ENCODE measurements at places on chromosomes 11 and 22.

- no peak for DNase-seq
These were observed 119.4 kb downstream of the WNT7B start for GRCh38 chr22:45857519-45857918.

- DNase-seq: no peak
These were observed 2.1 kb upstream of the LRRC55 start for GRCh38 chr11:57179681-57180080.

DNA sequence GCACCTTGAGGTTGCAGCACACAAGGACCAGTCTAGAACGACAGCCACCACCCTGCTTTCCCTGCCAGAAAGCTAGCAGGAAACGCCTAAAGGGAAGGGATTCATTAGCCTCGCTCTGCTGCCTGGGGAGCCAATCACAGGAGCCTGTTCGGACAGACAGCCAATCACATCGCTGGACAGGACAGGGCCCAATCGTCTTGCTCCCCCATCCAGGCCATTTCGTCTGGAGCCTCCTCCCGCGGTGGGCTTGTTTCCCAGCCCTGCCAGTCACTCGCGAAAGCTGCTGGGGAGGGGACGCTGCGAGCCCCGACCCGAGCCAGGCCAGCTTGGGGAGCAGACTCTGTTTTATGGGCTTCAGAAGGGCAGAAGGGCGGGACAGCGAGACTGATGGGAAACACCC, 79.8 kb upstream of the NCAM1 start:
- no peak for DNase-seq

GRCh38 chr22:46019351-46019750, 42.4 kb upstream of the WNT7B start:
- no peak for DNase-seq

DNA sequence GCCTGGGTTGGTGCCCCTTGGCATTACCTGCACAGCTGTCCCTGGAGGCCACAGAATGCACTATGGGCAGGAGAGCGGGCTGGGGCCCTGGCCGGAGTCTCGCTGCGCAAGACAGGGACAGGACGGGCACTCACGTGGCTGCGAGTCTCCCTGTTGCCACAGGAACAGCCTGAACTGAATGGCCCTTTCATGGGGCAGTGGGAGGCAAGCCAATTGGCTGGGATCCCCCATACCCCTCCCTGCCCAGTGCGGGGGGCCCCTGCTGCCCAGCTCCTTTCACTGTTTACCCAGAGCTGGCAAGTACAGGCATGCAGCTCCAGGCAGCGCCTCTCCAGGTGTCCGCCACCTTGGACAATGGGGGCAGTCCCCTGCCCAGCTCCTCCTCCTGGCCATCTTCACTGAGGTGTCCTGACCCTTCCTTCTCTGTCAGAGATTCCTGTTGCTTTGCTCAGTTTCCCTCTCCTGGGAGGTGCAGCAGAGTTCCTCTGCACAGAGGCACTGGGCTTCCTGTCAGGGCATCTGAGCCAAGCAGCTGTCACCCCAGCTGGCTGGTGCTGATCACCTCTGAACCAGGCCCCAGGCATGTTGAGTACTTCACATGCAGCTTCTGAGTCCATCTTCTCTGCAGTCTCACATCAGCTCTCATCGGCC, 5.2 kb downstream of the USP2 start:
- no peak for DNase-seq

DNA sequence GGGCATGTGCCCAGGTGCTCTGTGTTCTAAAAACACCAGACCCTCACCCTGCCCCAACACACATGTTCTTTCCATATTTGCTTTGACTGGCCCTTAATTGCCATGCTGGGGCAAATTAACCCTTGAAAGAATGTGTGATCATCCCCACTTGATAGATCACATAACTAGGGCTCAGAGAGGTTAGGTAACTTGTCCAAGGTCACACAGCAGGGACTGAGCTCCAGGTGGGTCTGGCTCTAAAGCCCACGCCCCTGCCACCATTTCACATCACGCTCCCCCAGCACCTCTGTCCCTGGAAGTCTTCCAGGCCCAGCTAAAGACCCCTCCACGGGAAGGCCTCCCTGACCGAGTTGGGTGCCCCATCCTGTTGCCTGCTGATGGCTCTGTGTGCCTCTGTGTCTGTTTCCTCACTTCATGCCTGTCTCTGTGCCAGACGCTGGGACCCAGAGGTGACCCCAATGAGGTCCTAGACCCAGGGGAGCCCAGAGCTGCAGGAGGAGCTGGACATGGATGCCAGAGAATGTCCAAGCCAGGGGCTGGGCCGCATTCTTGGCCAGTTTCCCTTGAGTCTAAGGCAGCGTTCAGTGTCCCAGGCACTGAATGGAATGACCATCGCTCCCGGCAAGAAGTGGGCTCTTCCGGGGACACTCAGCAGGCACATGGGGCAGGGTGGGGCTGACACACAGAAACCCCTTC, 79.7 kb downstream of the MYO7A start:
- no peak for DNase-seq

DNA sequence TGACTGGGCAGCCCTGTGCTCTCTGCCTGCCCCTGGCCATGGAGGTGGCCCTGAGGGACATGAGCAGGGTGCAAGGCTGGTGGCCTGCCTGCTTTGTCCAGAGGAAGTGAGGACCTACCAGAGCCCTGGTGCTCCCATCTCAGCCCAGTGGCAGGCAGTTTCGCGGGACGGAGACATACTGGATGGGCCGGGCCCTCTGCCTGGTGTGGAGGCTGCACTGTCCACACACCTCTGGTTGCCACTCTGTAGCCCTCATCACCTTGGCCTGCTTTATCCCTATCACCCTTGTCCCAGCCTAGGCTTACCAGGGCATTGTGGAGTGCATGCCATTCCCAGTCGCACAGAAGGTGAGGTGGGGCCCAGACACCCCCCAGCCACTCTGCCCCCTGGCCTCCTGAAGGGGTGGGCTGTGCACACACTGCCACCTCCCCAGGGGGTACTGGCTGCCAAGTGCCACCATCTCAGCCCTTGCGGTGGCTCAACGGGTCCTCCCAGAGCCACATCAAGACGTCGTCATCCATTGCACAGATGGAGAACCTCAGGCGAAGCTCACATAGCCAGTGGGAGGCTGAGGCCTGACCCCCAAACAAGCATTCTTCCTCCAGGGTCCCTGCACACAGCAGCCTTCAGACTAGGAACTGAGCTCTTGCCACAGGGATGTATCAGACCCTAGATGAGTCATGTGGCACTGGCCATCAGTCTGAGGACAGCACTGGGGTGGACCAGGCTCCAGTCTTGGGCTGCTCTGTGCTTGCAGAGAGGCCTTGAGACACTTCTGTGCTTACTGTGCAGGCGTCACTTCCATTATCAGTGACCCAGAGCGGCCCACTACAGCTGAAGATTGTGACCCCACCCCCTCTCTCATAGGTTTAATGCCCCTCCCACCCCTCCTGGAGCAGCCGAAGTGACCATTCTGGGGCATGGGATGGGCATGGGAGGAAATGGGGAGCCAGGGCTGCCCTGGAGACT, 176.1 kb downstream of the IGLL1 start:
- no peak for DNase-seq
